Activated T-helper 1 cell treated with anti-CD3 and anti-CD28 coated beads, Interleukin-2, amount 50 U/mL, for 16 hours (primary cell): ENCODE measurements at places on chromosomes 3 and 15.
A peak's percentile ranks its signal among the peaks of the same experiment; 100 is the strongest.

GRCh38 chr15:29670998-29671981, 151.0 kb downstream of the TJP1 start:
- no peak for DNase-seq

GRCh38 chr3:101183151-101183550, 137.2 kb downstream of the IMPG2 start:
- DNase-seq: no peak

- DNase-seq: peak; percentile 86
Observed at GRCh38 chr15:84716036-84716732, at the start of gene SEC11A. TSS of gene SEC11A (minus strand) at chr15:84716139. CDS start at chr15:84716075, 64 bp downstream.

DNA sequence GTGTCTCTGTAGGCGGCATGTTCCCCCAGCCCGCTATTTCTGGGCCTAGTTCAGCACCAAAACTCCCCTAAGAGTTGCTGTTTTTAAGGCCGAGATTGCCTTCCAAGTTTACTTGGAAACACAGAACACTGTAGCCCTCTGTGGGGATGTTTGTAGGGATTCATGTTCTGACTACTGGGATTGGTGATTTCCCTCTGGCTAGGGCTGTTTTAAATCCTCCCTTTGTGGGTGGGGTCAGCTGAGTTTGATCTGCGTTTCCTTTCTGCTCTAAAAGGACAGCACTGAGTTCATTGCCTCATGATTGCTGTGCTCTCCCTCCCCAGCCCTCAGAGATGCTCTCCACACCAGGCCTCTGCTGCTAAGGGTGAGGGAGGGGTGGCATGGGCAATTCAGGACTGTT, 640.6 kb upstream of the DPPA4 start:
- DNase-seq: no peak

- no peak for DNase-seq
Observed at GRCh38 chr15:25226360-25226759, 212.5 kb downstream of the UBE3A start.

DNA sequence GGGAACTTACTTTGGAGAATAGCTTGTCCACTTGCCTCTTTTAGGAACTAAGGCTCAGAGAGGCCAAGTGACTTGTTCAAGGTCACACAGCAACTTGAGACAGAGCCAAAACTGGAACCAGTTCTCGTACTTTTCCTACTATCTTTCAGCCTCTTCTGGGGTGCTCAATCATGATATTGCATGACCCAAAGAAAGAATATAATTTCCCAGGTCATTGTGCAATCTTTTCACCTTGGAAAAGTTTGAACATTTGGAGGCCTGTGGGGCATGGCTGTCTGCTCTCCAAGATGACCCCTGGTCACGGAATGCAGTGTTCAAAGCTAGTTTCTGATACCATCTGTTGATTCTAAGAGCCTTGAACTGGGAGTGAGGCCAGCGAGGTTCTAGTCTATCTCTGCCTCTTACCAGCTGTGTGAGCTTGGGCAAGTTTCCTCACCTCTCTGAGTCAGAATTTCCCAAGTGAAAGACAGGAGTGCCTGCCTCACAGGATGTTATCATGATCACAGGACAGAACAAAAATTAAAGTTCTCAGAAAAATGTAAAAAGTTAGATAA, 89.7 kb downstream of the BDH1 start:
- DNase-seq: no peak

- no peak for DNase-seq
Observed at GRCh38 chr3:59774634-59775033, 724.8 kb upstream of the CFAP20DC start.

GRCh38 chr3:46851364-46852333, 11.6 kb downstream of the MYL3 start:
- no peak for DNase-seq

DNA sequence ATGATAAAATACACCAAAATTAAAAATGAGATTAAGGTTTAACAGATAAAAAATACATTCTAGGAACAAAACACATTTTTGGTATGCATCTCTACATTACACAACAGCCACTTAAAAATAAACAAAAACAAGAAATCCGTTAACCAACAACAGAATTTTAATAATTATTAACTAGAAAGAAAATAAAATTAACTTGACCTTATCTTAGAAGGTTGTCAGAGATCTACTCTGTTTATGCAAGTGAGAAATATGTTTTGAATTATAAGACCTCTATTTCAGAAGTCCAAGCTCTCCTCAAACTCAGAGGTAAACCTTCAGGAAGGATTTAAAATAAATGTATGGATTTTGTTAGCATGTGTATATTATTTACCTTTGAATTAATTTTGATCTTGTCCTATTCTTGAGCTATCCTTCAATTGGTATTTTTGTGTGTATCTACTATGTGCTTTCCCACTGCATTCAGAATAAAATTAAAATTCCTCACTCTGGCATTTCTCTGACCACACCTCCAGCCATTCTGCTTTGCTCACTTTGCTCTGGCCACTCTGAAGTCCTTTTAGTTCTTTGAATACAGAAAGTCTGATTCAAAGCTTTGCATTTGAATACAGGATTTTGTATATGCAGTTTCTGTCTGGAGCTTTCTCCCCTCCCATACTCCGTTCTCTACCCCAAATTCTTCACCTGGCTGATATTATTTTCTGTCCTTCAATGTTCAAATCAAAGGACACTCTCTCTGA, 352.0 kb downstream of the ZBTB20 start:
- DNase-seq: no peak

DNA sequence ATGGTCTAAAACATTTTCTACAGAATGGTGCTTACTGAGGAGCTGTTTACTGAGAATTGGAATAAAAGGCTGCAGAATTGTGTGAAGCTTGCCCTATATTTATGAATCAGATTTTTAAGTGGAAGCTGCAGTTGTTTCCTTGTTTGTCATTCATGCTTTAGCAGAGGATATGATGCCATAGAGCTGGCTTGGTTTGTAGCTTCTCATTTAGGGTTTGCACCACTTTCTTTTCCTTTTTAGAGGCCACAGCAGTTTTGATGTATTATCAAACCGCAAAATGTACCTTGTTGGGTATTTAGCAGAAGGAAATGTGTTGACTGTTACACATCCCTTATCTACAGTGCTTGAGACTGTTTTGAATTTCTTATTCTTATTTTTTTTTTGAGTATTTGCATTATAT, 66.2 kb downstream of the RASA2 start:
- DNase-seq: no peak

GRCh38 chr3:149428087-149428486, 46.4 kb upstream of the TM4SF4 start:
- no peak for DNase-seq

DNA sequence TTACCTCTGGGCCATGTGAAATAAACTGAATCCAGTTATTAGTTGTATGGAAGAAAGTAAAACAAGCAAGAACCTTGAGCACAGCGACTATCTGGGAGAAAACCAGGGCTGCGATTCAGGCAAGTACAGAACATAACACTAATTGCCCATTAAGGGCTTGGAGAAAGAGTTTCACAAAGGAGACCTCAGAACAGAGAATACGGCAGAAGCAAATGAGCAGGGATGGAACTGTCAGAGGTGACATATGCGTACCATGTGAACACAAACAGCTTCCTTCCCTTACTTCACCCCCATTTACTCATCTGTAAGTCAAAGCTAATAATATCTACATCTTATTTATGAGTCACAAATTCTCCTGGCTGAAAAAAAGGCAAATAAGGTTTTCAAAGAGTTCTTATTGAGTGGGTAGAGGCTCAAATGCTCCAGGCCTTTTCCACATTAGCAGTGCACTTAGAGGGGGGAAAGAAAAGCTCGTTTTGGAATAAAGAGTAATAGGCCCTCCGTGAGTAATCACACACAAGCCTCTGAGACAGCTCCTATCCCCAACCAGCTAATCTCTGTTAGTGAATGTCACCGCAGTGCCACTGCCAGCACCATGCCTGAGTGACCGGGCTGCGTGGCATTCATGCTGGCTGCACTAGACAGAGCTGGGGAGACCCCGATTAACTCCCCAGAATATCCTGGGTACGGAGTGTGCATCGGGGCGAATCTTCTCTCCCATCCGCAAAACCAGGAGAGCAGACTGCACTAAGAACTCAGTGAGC, 2.6 kb downstream of the PCSK6 start:
- DNase-seq: no peak

DNA sequence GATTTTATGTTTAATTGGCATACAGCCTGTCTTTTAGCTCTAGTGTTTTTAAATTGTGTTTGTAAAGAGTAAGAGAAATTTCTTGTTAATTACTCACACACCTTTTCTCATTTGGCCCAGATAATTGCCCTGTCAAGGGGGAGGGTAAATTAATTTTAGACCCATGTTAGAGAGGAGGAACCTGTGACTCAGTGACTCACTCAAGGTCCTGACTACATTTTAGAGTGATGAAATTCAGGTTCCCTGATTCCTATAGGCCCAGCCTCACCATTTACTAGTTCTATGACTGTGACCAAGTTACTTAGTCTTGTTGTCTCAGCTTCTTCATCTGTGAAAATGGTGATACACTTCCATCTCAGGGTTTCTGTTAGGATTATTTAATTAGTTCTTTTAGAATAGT, 125.2 kb upstream of the DPH6 start:
- no peak for DNase-seq

- DNase-seq: no peak
Observed at GRCh38 chr3:126446301-126446700, 29.4 kb downstream of the ZXDC start.

DNA sequence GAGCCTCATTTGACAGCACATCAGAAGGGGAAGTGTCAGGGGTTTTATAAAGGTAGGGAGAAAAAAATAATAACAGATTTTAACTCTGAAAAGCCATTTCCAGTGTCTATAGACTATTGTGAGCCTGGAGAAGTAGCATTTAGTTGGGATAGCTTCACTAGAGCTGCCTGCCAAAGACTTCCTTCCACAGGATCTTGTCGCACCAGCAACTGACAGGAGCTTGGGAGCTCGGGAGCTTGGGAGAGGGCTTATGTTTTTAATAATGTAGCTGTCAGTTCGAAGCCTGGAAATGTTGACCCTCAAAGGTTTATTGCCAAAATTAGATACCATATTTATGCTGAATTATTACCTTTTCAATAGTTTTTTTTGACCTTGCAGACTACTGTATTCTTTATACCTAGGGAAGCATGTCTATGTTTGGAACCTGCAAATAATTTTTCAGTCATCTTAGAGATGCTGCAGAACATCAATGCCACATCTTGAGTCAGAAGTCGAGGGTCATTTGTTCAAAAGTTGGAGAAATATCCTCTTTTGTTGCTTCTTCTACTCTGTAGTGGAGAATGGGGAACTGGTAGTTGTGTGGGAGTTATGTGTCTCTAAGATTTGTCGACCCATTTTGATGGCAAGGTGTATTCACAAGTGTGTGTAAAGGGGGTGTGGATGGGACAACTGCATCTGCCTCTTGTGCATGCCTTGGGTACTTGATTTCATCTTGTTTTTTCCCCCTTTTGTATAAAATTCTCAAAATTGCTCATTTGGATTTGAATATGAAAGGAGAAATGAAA, 41.7 kb downstream of the ARPP21 start:
- DNase-seq: no peak

- no peak for DNase-seq
Observed at GRCh38 chr3:11643201-11643603, 513 bp downstream of the VGLL4 start.

DNA sequence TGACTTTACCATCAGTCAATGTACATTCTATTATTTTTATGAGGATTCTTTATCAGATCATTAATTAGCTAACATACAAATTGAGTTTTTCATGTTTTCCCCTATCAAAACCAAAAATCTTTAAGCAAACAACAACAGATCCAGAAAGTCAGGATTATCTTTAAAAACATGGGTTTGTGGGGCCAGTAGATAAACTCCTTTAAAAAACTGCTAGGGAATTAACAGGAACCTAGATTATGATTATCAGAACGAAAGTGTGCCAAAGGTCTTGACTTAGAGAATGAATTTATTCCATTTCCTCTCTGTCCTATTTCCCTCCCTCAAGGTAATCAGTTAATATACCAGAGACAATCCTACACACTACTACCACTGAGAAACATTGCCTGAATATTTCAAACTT, 13.2 kb upstream of the CCDC13 start:
- DNase-seq: no peak

- DNase-seq: no peak
Observed at GRCh38 chr3:8538913-8539312, 37.3 kb downstream of the LMCD1 start.

- no peak for DNase-seq
Observed at GRCh38 chr15:101078669-101079323, 159.6 kb downstream of the LRRK1 start.

- no peak for DNase-seq
Observed at GRCh38 chr3:16740515-16740914, 135.3 kb upstream of the DAZL start.

DNA sequence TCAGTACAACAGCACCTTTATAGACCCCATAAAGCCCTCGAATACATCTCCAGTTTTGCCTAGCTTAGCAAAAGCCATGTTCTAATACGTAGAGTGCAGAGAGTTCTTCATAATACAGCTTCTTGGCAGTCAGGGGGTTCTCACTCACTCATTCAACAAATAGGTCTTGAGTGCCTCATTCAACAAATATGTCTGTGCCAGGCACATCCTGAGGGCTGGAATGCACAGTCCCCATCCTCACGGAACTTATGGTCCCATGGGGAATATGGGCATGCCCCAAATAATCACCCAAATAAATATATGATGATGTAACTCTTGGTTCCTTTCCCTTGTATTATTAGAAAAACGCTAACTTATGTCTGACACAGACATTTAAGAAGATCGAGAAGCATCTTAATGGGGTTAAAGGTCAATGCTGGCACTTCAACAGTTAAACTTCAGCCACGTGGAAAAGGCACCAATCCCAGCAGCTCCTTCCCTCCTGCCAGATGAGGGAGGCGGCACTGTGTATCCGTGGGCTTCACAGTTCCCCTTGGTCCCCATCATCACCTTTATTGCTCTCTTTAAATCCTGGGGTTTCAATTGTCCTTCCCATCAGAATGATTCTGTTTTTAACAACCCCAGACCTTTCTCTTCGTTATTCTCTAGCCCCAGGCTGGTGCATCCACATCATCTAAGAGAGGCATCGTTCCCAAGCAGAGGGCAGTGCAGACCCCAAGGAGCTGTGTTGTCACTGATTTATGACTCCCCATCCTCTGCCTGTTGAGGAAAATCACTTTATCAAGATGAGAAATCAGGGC, 18.9 kb upstream of the SEMA5B start:
- no peak for DNase-seq

DNA sequence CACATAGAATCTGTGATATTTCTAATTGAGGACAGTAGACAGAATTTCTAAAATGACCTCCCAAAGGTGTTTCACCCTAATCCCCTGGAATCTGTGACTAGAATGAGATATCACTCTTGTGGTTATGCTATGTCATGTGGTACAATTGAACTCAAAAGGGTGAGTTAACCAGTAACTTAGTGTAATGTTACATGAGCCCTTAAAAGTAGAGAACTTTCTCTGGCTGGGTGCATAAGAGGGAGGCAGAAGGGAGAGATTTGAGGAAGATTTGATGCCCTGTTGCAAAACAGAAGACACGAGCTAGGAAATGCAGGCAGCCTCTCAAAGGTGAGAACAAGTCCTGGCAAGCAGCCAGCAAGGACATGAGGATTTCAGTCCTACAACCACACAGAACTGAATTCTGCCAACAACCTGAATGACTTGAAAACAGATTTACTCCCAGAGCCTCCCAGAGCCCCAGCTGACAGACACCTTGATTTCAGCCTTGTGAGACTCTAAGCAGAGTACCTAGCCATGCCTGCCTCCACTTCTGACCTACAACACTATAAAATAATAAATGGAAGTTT, 160.3 kb downstream of the MTHFS start:
- no peak for DNase-seq
